ENCODE measurements at places on chromosomes 2 and 18. TPM values are rescaled to one million over a fixed set of nuclear protein-coding genes. Genes with fewer than 3 reads are reported as not detected.

GRCh38 chr18:55585065-55585919, 2.7 kb downstream of the TCF4 start:
- DNase-seq = no peak

DNA sequence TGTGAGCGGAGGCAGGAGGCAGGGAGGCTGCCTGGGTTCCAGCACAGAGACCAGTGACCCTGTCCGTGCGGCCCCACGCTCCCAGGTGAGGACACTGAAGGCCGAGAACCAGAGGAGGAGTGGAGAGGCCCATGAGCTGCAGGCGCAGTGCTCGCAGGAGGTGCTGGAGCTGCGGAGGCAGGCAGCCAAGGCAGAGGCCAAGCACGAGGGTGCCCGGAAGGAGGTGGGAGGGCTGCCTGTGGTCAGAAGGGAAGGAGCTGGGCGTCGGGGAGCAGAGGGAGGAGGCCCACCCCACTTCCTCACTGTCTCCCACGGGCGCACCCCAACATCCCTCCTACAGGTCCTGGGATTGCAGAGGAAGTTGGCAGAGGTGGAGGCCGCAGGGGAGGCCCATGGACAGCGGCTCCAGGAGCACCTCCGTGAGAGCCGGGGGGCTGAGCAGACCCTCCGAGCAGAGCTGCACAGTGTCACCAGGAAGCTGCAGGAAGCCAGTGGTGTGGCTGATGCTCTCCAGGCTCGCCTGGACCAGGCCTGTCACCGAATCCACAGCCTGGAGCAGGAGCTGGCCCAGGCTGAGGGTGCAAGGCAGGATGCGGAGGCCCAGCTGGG, 33.0 kb upstream of the SNED1 start:
- DNase-seq = no peak

DNA sequence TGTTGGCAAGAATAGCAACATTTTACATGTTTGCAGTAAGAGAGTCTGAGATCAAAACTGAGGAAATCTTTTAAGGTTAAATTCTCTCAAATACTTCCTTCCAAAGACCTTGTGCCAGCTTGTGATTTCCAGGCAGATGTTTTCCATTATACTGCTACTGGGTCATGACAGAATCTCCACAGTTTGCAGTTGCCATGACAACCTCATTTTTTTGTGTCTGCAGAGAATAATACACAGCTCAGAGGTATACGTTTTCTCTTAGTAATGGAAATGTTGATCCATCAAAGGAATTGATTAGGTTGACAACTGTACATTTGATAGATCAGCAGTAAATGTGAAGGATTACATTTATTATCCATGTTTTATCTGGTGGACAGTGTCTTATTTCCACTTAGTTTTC, 29.1 kb upstream of the CSRNP3 start:
- DNase-seq = no peak

GRCh38 chr2:183068561-183068960, 10.0 kb upstream of the DUSP19 start:
- DNase-seq = no peak

GRCh38 chr2:24544456-24545115, 53.5 kb downstream of the NCOA1 start:
- no peak for DNase-seq

Gene CMPK2
- polyA plus RNA-seq = 2.4 TPM

DNA sequence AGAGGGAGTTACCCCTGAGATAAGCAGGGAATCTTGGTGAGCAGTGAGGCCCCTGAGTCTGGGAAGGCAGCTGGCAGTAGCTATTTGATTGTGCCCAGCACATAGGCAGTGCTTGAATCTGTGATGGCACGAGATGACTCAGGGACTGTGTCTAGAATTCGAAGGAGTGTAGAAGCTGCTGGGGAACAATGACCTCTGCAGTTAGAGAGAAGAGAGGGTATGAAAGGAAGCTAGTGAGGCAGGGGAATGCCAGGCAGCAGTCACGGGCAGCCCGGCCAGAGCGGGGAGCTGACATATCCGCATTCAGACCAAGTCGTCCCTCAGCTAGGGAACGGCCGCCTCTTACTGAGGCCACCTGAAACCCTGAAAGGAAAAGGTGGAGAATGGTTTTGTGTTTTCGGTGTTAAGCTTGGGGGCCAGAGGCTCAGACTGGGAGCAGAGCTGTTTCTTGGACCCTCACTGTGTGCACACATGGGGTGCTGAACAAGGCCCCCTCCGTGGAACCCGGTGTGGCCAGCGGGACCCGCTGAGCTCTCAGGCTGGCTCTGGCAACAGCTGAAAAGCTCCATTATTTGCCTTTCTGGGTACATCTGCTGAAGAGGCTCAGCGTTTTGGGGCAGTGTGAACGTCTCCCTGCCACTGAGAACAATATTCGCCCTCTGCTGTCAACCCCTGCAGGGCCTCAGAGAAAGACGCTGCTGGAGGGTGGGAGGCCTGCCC, 32.9 kb downstream of the ARHGEF4 start:
- DNase-seq = no peak

GRCh38 chr2:236121546-236121945, 46.6 kb downstream of the GBX2 start:
- no peak for DNase-seq

DNA sequence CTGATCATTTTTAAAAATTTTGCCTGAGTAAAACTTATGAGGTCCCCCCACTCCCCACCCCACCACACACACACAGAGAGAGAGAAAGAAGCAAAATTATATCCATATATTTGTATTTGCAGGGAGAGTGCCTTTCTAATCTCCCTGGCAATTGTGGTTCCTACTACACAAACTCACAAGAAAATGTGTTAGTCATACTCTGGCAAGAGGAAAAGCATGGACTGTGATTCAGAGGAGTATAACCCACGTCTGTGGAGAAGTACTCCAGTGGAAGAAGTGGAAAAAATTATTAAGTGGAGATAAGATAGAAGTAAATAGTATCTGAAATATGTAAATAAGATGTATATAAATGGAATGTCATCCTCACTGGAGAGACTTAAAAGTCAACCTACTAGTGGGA, 114.0 kb downstream of the DSEL start:
- no peak for DNase-seq

DNA sequence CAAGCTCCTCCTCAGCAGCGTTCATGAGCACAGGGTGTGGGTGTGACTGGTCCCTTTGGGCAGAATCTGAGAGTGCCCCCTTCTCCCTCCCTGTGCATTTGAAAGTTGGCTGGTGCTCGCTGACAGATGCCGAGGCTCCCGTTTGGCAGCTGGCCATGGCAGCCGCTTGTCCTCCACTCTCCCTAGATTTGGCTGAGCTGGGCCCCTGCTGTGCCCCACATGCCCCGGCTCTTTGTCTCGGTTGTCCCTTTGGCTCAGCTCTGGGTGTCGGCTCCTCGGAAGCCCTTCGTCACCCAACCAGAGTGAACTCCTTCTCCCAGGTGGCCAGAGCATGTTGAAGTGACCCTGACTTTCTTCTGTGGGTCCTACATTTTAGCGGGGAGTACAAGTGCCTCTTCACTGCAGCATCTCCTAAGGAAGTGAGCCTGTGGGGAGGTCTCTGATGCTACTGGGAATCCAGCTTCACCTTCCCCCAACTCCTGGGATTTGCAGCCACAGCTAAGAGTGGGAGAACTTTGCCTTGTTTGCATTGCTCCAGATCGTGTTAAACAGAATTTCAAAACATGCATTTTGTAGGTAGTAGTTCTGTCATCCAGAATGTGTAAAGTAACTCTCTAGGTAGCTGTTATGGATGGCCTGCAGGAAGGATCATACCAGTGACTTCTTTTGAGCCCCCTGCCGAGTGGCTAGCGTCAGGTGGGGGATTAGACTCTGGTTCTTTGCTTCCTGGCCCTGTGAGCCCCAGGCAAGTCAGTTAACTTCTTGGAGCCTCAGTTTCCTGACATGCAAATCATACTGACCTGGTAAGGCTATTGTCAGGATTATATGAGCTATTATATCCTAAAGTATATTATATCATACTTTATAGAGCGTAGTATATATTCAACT, 24.2 kb downstream of the HPCAL1 start:
- peak; percentile 46 for DNase-seq

- no peak for DNase-seq
Measured at GRCh38 chr2:128354161-128354560, 35.5 kb upstream of the HS6ST1 start.

- DNase-seq = no peak
Measured at GRCh38 chr18:634551-635045, 22.9 kb upstream of the TYMS start.

DNA sequence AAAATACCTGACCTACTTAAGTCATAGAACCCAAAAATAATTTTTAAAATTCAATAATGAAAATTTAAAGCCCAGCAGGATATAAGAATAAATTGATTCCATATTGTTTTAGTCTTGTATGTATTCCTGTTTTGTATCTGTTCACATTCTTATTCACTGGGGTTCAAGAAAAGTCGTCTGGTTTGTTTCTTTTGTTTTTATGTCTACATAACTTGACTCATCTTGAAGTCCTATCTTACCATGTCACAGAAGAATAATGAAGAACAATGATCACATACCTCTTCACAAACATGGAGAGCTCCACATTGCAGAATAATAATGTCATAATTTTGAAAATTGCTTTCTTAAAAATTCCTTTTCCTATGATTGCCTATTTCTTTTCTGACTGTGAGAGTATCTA, 43.4 kb upstream of the LRP1B start:
- no peak for DNase-seq
